ENCODE measurements at places on chromosomes 5 and 9. TPM values are rescaled to one million over a fixed set of nuclear protein-coding genes. Genes with fewer than 3 reads are reported as not detected.

FGF1 gene
- polyA plus RNA-seq: 19.0 TPM

PRELID1 gene
- 151 TPM for polyA plus RNA-seq

PNPLA7 gene
- 4.0 TPM for polyA plus RNA-seq

DNA sequence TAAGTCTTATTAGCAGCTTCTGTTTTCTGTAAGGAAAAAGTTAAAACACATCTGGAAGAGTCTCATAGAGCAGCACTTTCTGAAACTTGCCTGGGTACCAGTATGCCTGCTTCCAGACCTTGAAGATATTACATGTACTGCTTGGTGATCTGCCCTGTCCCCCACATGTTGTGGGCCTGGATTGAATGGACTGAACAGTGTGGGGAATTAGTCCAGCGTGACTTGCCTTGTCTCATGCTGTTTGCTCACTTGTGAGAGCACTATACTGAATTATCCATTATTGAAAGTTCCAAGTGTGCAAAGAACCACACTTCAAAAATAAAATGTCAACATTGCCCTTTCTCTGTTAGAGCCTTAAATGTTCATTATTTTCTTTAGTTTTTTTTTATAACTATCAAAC is 8.9 kb downstream of the CTNNA1 start:
- DNase-seq: no peak

DNA sequence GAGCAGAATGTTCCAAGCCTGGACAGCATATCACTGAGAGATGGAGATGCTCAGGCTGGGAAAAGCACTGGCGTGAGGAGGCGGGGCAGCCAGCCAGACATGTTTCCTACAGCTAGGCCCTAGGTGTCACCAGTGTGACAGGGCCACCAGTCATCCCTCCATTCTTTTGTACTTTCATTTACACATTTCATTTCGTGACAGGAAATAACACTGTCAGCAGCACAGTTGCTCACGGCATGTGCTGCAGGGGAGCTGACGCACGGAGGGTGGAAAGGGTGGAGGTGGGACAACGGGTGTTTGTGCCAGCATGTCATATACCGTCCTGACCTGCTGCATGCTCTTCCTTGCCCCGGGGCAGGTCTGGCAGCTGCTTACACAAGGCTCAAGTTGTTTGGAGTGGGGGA is 14.8 kb upstream of the CEMIP2 start:
- DNase-seq: no peak

- no peak for DNase-seq
Observed at GRCh38 chr9:34123682-34124081, 2.8 kb downstream of the DCAF12 start.
